Forelimb muscle (tissue), 1 donor: ENCODE measurements at places on chromosomes 3 and 15.
A peak's percentile ranks its signal among the peaks of the same experiment; 100 is the strongest.

GRCh38 chr3:34131091-34131490 lies 332.7 kb downstream of the PDCD6IP start:
- no peak for DNase-seq

DNA sequence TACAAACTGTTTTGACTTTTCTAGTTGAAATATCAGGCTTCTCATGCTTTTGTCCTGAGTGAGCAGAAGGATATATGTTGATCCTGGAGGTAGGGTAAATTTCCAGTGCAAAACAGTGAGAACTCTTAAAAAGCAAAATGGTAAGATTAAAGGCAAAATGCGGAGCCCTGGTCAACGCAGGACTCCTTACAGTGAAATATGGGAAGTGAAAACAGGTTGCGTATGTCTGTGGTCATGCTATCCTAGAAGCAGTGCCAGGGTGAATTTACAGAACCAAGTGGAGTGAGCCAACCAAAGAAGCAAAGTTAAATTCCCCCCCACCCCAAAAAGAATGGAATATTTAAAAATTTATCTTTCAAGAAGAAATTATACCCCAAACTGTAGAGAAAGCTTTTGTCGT lies 256.4 kb downstream of the NR2F2 start:
- peak; percentile 0 for DNase-seq

DNA sequence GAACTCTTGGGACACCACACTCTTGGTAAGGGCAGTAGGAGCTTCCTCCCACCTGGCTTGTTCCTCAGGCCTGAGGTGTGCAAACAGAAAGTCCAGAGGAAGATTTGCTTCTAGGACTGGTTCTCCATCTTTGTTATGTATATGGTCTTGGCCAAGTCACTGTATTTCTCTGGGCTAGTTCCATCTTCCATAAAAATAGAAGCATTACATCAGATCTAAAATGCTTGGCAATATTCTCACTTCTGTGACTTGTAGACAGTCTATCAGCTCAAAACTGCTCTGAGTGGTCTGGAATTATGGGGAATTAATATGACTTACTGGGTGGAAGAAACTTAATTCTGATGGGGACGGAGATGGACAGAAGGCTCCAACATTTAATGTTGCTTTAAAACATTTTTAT lies 55.2 kb downstream of the TMEM108 start:
- DNase-seq = no peak

DNA sequence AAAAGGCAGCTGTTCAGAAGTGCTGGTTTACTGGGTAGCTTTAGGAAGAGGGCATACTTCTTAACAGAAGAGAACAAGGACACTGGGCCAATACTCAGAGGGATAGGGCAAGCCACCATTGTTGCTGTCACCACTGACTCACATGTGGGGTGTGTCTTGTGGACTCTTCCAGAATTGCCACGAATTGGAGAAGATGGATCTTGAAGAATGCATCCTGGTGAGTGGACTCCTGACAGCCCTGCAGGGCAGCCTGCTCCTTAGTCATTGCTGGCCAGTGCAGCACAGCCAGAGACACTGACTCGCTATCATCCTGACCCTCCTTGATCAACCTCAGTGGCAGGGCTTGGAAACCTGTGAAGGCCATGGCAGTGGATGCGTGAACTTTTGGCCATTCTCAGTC lies 62.3 kb downstream of the UBP1 start:
- no peak for DNase-seq

- no peak for DNase-seq
Measured at GRCh38 chr3:195195321-195196209, 75.4 kb downstream of the XXYLT1 start.

DNA sequence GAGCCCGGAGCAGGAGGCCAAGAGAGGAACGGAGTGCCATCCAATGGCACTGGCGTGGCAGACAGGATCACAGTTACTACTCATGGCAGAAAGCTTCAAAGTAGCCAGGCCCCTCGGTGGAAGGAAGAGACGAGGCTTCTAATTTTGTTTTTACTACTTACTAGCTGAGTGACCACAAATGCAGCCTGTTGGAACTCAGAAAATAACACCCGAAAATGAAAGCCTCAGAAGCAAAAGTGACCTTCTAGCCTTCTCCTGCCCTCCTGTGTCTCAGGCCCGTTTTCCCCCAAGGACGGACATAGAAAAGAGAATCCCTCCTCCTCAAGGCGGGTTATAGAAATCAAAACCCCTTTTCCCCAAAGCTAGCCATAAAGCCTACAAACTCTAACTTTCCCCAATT lies 9.9 kb upstream of the STRA6 start:
- no peak for DNase-seq

- DNase-seq = no peak
Measured at GRCh38 chr3:179073816-179074215, 2.2 kb upstream of the ZMAT3 start.

- no peak for DNase-seq
Measured at GRCh38 chr15:85361323-85361722, 19.1 kb upstream of the AKAP13 start.

GRCh38 chr3:178456621-178457285 lies 79.5 kb upstream of the KCNMB2 start:
- DNase-seq = no peak

DNA sequence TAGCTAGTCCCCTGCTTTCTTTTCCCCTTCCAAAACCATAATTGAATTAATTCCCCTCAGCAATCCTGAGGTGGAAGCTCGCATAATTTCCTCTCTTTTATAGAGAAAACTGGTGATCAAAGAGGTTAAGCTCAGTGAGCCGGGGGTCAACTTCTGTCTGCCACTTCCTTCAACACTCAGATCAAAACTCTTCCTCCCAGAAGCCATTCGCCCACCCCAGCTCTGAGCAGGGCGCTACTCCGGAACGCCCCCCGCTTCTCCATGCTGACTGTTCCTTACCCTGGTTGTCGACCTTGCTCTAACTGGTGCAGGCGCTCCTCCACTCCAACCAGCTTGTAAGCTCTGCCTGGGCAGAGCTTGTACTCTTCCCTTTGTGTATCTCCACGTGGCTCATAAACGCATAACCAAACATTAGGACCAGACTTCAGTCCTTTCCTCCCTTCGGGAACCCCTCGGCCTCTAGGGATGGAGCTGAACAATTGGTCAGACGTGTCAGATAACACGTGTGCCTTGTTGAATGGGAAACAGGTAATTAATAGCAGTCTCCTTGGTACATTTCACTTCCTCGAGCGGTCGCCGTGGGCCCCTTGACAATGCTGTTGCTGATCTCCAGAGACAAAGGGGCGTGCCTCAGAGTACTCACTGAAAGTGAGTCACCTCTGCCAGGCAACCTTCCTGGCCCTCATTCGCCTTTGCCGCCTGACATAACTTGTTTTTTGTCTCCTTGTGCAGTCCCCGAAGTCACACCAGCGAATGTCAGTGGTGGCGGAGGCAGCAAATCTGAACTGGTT lies 71.8 kb downstream of the IL5RA start:
- DNase-seq = no peak

GRCh38 chr3:8204853-8205650 lies 296.6 kb upstream of the LMCD1 start:
- DNase-seq = no peak

DNA sequence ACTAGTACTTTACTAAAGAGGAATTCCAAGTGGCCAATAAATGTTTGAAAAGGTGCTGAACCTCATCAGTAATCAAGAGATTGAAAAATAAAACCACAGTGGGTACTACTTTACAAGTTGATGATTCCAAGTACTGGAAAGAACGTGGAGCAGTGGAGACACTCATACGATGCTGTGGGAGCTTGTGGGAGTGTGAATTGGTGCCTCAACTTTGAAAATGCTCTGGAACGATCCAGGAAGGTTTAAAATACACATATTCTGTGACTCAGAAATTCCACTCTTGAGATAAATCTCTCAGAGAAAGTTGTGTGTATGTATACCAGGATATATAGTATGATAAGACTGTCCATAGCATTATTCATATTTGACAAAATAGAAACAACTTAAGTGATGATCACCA lies 9.3 kb downstream of the LRCH3 start:
- no peak for DNase-seq

DNA sequence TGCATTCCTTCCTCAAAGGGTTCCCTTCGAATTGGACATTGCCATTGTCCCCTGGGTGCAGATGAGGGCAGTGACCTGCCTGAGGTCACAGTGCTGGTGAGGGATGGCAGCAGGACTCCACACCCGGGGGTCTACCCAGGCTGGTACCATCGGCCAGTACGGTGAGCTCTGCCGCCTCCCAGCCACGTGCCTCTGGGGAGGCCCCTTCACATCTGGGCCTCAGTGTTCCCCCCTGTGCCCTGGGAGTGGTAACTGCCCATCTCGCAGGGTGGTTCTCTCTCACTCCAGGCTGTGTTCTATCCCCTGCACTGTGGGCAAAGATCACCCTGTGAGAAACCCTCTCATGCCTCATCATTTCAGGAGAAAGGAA lies 99.4 kb upstream of the IQSEC1 start:
- no peak for DNase-seq

DNA sequence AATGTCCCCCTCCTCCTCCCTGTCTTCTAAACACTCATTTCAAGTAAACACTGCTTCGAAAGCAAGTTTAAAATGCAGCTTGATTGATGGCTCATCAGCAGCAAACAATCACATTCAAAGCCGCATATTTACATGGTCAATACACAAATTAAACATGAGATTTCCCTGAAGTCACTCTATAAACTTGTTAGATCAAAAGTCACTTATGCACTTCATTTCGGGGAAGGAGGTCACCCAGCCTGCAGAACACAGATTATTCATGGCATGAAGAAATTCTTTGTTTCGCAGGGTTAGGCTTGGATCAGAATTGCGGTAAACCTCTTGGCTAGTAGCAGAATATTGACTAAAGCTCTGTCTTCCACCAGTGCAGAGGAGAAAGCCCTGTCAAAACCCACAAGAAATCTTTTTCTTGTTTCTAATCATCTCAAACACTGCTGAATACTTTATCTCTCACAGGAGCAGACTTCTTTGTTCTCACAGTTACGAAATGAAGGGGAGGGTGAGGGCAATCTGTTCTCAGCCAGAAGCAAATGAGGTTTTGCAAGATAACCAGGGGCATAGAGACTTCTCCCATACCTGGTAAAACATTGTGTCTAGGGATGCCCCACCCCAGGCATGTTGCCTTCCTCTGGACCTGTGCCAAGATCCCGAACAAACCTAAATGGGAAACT lies 133.3 kb upstream of the CHL1 start:
- DNase-seq = no peak

DNA sequence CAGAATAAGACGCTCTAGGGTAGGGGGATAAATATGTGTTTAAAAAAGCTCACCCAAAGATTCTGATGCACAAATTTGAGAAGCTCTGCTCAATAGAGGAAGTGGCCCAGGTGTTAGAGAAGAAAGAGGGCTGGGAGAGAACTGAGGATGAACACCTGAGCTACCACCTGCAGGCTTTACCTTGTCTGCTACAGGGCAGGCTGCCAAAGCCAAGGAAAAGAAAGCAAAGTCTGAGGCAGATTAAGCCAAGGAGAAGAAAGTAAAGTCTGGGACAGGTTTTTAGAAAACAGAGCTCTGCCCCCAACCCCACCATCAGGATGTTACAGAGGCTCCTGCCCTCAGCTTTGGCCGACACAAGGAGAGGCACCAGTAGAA lies 92.9 kb downstream of the THRB start:
- no peak for DNase-seq

DNA sequence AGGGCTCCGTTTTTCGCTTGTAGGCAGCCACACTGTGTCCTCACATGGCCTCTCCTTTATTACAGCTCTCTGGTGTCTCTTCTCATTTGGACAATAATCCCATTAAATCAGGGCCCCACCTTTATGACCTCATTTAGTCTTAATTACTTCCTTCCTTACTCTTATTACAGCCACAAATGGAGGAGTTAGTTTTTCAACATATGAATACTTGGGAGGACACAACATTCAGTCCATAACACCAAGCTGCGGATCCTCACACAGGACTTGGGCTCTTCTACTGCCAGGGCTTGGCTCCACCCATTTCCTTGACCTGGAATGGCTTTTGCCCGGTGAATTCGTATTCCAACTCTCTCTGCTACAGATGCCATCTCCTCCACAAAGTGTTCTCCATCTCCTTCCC lies 74.3 kb upstream of the SLC7A14 start:
- no peak for DNase-seq
